CD4-positive, alpha-beta T cell treated with Interleukin-10 for 1 hour (primary cell): ENCODE measurements at places on chromosomes 6 and 20.

DNA sequence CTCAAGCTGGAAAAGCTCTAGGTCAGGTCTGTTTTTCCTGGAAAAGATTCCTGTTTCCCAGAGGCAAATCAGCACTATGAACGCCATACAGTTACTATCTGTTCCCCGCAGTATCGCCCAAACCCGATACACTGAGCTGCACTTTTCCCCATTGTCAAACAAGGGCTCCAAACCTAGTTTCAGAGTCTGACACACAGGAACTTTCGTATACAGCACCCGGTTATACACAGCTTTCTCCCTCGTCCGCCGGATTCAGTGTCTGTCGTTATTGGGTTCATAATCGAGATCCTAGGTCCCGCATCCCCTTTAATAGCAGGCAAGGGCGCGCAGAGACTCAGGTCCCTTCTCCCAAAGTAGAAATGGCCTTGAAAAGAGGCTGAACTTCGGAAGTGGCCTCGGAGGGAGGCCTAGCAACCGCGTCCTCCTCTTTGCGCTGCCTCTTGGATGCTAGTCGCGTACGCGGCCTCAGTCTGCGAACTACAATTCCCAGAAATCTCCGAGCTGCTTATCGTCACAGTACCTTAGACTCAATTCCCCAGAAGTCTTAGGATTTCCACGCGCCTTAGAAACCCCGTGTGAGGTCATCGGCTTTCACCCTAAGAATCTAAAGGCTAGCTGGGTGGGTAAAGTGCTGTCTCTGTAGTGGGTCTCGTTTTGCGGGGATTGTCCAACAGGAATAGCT is 34.2 kb downstream of the ZNF391 start:
- no peak for DNase-seq

DNA sequence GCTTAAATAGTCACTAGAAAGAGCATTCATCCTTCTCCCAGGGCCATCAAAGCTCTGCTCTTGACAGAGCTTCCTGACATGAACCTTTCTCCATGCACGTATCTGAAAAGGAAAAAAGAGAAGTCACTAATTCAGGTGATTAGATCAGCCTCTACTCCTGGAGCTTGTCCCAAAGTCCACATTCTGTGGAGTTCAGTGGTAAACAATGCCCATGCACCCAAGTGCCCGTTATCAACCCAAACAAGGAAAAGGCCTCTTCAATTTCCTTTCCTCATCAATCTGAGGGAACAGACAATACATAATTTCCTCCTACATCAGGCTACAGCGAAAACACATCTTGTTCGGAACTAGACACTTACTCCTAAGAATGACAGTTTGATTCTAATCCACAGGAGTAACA is 129.2 kb upstream of the PCSK2 start:
- no peak for DNase-seq

GRCh38 chr6:5259428-5259827 is 1.3 kb downstream of the LYRM4 start:
- no peak for DNase-seq

DNA sequence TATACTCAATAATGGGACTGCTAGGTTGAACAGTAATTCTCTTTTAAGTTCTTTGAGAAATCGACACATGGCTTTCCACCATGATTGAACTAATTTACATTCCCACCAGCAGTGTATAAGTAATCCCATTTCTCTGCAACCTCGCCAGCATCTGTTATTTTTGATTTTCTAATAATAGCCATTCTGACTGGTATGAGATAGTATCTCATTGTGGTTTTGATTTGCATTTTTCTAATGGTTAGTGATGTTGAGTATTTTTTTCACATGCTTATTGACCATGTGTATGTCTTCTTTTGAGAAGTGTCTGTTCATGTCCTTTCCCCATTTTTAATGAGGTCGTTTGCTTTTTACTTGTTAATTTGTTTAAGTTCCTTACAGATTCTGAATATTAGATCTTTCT is 66.5 kb downstream of the STK4 start:
- no peak for DNase-seq

- no peak for DNase-seq
Measured at GRCh38 chr6:166025149-166025898, 142.3 kb downstream of the TBXT start.

- no peak for DNase-seq
Measured at GRCh38 chr20:16611817-16612216, 38.6 kb upstream of the KIF16B start.

DNA sequence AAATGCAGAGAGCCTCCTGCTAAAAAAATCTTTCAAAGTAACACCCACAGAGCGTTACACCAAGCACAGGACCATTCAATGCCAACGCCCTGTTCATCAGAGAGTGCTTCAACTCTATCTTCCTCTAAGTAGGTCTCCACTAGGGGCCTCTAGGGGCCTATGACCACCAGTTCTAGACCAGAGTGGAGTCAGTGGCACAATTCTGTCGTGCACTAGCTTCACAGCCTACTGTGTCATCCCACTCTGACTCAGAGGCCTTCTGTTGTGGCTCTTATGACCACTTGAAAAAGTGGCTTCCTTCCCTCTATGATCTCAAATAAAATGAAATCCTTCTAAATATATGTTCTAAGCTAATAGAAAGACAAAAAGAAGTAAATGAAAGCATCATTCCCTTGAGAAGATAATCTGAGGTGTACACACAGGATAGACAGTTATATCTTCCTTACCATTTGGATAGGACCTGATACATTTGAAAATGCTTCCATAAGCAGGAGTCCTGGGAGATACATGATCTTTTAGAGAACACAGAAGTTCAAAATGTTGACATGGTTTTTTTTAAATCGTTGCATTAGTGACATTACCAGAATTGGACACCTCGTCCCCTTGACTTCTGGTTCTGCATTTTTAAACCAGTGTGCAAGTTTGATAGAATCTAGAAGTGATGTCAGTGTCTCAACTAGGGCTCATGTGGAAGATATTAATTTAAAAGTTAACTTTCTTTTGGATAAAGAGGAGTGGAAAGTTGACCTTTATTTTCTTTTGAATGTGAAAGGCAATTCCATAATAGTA is 151.9 kb downstream of the SH3BGRL2 start:
- DNase-seq = no peak

DNA sequence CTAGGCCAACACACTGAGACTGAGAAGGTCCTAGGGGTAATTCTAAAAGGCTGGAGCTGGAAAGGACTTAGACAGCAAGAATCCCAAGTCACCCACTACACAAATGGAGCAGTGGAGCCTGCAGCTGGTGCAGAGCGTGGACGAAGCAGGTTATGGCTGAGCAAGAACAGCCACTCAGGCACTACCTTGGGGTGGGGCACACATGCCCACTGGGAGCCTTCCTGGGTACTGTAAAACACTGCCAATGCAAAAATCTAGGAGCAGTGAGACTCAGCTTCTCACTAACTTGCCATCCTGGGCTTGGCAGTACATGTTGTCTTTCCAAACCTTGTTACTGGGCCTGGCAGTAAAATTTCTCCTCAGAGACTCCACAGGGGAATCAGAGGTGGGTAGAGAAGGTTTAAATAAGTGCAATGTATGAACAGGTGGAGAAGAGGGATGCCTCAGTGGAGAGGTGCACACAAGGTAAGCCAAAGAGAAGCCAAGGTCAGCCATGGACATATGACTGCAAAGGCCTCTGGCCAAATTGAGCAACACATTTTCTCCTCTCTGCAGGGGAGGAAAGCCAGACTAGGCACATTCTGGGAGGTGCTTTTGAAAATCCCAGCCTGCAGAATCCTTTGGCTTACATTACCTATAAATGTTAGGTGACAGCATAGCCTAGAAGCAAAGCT is 105.6 kb downstream of the TNFRSF21 start:
- DNase-seq = no peak

DNA sequence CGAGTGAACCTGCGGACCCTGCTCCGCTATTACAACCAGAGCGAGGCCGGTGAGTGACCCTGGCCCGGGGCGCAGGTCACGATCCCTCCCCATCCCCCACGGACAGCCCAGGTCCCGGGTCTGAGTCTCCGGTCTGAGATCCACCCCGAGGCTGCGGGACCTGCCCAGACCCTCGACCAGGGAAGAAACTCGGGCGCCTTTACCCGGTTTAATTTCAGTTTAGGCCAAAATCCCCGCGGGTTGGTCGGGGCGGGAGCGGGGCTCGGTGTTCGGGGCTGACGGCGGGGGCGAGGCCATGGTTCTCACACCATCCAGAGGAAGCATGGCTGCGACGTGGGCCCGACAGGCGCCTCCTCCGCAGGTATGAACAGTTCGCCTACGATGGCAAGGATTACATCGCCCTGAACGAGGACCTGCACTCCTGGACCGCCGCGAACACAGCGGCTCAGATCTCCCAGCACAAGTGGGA is 46.9 kb upstream of the TRIM26 start:
- DNase-seq = peak; percentile 20

DNA sequence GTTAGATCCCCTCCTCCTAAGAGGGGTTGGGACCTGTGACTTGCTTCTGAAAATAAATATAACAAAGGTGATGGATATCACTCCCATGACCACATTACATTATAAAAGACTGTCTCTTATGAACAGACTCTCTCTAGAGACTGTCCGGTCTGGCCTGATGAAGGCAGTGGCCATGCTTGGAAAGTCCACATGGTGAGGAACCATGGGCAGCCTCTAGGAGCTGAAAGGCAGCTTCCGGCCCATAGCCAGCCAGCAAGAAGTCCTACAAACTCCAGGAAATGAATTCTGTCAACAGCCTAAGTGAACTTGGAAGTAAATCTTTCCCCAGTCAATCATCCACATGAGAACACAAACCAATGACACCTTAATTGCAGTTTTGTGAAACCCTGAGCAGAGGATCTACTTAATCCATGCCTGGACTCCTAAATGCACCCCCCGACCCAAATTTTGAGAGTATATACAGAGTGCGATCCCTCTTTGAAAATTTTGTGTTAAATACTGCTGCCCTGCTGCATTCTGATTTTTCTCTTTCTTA is 2.2 kb upstream of the POPDC3 start:
- DNase-seq = no peak

DNA sequence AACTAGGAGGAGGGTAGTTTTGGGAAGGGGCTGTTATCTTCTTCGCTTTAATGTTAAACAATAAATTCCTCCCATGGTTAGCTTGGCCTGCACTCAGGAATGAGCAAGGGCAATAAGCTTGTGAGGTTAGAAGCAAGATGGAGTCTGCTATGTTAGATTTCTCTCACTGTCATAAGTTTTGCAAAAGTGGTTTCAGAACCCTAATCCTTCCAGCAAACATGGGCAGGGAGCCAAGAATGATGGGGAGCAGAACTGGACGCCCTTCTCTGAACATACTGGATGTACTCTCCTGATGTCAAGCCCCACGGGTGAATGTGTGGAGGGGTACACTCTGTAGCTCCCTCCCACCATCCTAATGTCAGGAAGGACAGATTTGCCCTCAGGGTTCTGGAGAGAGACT is 22.3 kb downstream of the C6orf163 start:
- DNase-seq = no peak

DNA sequence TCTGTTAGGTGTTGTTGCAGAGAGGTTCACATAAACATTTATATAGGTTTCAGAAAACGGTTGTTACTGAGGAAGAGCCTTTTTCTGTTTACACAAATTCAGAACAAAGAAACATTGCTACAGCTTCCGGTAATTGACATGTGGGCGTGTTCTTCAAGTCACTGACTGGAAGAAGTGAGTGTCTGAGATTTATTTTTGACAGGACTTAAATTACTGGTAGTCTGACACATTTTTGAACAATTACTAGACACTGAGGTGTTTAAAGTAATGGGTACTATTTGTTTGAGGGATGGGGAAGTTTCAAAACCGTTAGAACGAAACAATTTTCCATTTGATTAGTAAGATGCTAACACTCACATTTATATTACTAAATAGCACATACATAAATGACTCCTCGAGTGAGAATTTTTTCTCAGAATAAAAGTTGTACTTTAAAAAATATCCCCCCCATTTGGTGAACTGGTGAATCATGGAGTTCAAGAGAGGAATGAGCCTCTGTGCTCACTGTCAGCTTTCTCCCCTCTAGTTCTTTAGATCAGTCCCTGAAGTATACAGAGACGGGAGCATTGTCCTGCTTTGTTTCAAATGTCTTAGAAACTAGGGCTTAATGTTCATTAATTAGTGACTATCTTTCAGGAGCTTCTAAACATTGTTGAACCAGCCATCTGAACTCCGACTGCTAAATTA is 98.7 kb downstream of the TSHZ2 start:
- peak; percentile 59 for DNase-seq

GRCh38 chr6:73873081-73873480 is 177.1 kb downstream of the CD109 start:
- DNase-seq = no peak

GRCh38 chr20:41050361-41051008 is 21.9 kb downstream of the TOP1 start:
- DNase-seq = no peak

DNA sequence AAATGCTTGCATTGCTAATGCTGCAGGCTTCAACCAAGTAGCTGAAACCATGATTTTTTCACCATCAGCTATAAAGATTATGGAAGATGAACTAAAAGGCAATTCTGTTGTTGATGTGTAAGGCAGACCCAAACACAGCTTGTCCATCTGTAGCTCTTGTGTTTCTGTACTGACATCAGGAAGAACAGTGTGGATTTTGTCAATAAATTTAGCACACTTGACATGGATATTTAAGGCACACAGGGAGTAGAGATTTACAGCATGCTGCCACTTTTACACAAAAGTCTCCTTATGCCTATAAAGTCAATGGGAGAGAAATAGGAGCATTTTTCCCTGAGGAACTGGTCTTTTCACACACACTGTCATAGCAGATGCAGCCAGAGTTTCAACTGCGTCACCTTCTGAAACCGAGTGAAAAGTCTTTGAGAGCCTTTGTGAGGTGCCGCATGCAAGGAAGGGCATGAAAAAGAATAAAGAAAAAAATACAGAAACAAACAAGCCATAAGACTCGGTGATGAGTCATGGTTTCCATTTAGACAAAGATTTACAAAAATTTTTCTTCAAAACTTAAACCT is 261.4 kb upstream of the TFAP2D start:
- DNase-seq = no peak

GRCh38 chr6:125519367-125519766 is 217.6 kb upstream of the HDDC2 start:
- DNase-seq = no peak

DNA sequence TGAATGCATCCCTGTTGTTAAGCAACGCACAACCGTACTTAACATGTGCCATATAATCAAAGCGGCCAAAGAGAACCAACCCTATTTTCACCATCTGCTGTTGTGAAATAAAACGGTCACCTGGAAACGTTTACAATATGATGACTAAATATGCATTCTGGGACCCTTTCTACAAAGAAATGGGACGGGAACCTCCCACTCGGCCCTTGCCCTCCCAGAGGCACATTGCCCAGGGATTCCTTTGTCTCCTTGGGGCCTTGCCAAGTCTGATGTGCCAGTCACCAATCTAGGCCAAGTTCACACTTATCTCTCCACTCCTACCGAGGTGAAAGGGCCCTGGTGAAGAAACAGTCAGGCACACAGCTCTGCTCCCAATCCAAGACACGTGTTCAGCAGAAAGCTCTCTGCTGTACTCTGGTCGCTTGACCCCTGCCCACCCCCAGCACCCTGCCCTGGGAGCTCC is 427.4 kb upstream of the JARID2 start:
- no peak for DNase-seq

GRCh38 chr20:63082308-63082938 is 75.7 kb upstream of the BHLHE23 start:
- DNase-seq = no peak
